ENCODE measurements at places on chromosomes 5 and 9. TPM values are rescaled to one million over a fixed set of nuclear protein-coding genes. Genes with fewer than 3 reads are reported as not detected.

The CARTPT gene
- total RNA-seq, result not detected

DNA sequence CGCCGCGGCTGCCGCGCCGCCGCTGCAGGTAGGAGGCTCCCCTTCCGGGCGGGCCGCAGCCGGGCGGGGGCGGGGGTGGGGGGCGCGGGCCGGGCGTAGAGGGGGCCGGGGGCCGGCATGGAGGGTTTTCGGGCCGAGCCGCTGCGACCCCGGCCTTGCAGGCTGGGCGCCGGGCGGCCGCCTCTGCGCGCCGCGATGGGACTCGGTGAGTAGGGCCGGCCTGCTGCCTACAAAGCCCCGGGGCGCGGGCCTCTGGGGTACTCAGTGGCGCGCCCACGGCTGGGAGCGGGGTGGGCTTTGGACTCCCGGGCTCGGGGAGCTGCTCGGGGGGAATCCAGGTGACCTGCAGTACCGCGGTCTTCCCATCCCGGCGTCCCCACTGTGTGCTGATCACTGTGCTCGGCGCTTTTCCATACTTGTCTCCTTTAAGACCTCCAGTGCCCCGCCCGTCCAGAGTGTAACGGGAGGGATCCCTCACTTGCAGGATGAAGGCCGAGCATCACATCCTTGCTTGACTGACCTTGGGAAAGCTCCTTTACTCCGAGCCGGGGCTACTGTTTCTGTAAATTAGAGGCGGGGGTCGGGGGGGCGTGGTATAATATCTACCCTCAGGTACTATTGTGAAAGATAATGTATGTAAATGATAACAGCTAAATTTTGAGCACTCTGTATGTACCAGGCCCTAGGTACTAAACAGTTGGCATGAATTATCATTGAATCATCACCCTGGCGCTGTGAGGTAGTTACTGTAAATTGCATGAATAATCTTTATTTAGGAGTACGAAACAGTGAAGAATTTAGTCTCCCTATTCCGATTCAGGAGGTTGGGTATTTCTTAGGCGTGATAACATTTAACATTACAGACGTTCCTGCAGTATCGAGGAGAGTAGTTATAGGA lies 672 bp downstream of the MSANTD3 start:
- no peaks in the 10 kb centered on the region for H3K27me3 ChIP-seq
- no peaks in the 10 kb centered on the region for H3K36me3 ChIP-seq
- peak overlapping the region; percentile 58 for H3K27ac ChIP-seq
- peak overlapping the region; percentile 48 for H3K4me3 ChIP-seq
- peak; percentile 81 for DNase-seq
- peaks cover 17% of the 10 kb centered on the region for H3K4me1 ChIP-seq

DNA sequence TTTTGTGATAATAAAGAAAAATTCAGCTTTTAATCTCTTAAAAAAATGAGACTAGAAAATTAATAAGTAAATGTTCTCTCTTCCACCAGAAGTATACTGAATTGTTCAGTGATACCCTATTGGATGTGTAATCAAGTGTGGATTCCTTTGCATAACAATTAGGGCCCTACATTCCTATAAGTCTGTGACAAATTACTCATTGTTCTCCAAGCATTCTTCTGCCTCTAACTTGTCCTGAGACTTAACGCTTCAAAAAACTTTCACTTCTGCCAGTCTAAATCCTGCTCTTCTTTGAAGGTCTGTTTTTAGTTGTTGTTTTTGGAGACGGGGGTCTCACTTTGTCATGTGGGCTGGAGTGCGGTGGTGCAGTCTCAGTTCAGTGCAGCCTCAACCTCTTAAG lies 9.2 kb upstream of the DDX46 start:
- no peaks in the 10 kb centered on the region for H3K27me3 ChIP-seq
- no peak overlapping the region for H3K4me3 ChIP-seq
- no peaks in the 10 kb centered on the region for H3K36me3 ChIP-seq
- no peak for DNase-seq

DNA sequence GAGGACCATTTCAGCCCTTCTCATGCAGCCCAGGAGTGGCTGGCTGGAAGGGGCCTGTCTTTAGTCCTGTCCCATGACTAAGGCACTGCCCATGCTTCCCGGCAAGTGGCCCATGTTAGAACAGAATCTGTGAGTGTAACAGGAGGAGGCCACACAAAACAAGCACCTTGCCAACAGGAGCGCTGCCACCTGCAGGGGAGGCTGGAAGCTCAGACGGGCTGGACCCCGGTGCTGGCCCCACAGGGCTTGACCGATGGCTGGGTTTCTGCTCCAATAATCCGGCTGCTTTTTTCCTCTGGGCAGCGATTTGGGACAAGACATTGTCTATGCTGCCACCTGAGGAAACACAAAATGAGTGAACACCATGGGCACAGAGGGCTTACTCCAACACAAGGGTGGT lies 28.4 kb downstream of the ANKS6 start:
- no peaks in the 10 kb centered on the region for H3K27me3 ChIP-seq
- DNase-seq, result no peak
- H3K27ac ChIP-seq, result no peak overlapping the region
- H3K36me3 ChIP-seq, result no peaks in the 10 kb centered on the region

The RALGPS1 gene
- 9.5 TPM for total RNA-seq

DNA sequence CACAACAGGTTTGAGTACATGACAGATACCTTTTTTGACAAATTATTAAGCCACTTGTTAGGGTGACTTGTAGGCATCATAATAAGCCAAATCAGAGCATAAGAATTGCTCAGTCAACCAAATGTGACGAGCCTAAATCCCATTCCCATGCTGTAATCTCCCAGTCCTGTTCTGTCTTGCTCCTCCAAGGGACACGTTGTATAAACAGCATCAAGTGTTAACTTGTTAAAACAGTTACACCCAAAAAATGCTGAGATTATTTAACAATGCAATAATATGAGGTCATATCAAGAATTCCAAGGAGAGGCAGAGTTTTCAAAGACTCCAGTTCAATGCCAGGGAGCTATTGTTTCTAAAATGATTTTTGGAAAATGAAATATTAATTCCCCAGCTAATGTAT lies 76.2 kb downstream of the SH3TC2 start:
- H3K27ac ChIP-seq, result no peak overlapping the region
- H3K27me3 ChIP-seq, result no peaks in the 10 kb centered on the region
- H3K36me3 ChIP-seq, result no peaks in the 10 kb centered on the region
- H3K4me3 ChIP-seq, result no peak overlapping the region
- H3K4me1 ChIP-seq, result no peaks in the 10 kb centered on the region
- DNase-seq, result no peak

- peak; percentile 13 for DNase-seq
- no peak overlapping the region for H3K27ac ChIP-seq
- no peaks in the 10 kb centered on the region for H3K27me3 ChIP-seq
- peaks cover 3% of the 10 kb centered on the region for H3K36me3 ChIP-seq
Measured at GRCh38 chr5:134549714-134550113, 24.2 kb downstream of the JADE2 start.

DNA sequence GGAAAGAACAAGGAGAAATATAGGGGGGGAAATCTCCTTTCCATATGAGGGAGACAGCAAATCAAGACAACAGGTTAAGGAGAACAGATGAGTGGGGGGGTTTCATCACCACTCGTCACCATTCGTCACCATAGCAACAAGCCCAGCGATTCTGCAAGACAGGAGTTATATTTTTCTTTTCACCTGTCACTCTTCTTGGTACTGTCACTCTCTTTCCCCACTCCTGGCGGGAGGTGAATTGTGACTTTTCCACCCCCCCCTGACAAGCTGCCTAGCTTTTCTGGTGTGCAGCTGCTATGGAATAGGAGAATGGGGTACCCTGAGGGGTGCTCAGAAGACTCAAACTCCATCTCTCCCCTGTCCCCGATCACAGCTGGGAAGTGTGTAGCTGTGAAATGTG lies 239.9 kb downstream of the FAM114A2 start:
- no peak for DNase-seq
- no peaks in the 10 kb centered on the region for H3K27me3 ChIP-seq
- no peak overlapping the region for H3K4me3 ChIP-seq
- H3K4me1 ChIP-seq, result no peaks in the 10 kb centered on the region
- no peak overlapping the region for H3K27ac ChIP-seq

DNA sequence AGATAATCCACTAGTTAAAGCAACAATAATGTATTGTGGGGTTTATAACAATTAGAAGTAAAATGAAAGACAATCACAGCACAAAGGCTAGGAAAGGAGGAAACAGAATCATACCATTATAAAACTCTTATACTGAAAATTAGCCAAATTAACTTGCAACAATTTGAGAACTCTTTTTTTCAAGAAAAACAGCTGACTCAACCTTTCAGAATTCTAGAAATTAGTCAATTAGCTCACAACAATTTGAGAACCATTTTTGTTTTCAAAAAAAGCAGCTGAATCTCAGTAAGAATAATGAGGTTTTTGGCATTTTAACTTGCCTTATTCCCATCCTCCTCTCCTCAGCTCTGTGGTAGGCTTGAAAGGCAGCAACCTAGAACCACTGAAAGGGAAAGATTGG lies 269.9 kb downstream of the NPR3 start:
- H3K4me3 ChIP-seq, result no peak overlapping the region
- H3K27ac ChIP-seq, result no peak overlapping the region
- H3K36me3 ChIP-seq, result no peaks in the 10 kb centered on the region
- no peaks in the 10 kb centered on the region for H3K27me3 ChIP-seq
- no peaks in the 10 kb centered on the region for H3K4me1 ChIP-seq

DNA sequence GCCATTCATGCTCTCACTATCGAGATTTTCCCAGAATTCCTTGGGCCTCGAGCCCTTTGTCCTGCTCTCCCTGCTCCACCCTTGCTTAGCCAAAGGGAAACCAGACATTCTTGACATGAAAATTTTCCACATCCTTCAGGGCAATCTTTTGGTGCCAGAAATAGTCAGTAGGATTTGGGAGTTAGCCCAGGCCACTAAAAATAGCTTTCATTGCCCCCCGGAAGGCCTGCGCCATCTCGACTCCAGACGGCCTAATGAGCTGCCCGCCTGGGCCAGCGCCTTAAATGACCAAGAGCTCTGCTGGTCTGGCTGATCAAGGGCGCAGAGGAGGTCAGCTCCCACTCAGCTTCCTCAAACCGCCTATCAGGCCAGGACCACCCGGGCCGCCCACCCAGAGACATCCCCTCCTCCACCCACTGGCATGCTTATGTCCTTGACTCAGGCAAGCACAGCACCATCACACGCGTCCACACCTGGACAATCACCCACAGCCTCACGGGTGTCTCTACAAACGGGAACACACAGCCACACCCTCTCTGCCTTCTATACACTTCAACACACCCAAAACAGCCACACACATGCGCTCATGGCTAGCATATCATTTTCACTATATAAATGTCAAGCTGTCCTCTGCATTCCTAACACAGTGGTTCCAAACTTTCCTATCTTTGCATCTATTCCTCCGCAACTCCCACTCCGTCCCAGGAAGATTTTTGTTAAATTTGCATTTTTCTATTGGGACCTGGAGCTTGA lies 20.9 kb downstream of the DUSP1 start:
- no peaks in the 10 kb centered on the region for H3K4me1 ChIP-seq
- H3K27ac ChIP-seq, result no peak overlapping the region
- DNase-seq, result no peak
- H3K4me3 ChIP-seq, result no peak overlapping the region
- no peaks in the 10 kb centered on the region for H3K36me3 ChIP-seq

GRCh38 chr5:145697251-145697990 lies 137.7 kb downstream of the PRELID2 start:
- H3K4me1 ChIP-seq, result no peaks in the 10 kb centered on the region
- H3K27me3 ChIP-seq, result no peaks in the 10 kb centered on the region
- H3K4me3 ChIP-seq, result no peak overlapping the region
- no peak overlapping the region for H3K27ac ChIP-seq
- H3K36me3 ChIP-seq, result no peaks in the 10 kb centered on the region

- H3K4me3 ChIP-seq, result no peak overlapping the region
- no peaks in the 10 kb centered on the region for H3K4me1 ChIP-seq
- DNase-seq, result no peak
- H3K27ac ChIP-seq, result no peak overlapping the region
- no peaks in the 10 kb centered on the region for H3K27me3 ChIP-seq
Measured at GRCh38 chr9:91783876-91784672, 166.0 kb downstream of the ROR2 start.

GRCh38 chr5:74993743-74994142 lies 58.6 kb downstream of the GCNT4 start:
- no peaks in the 10 kb centered on the region for H3K36me3 ChIP-seq
- H3K4me1 ChIP-seq, result peaks cover 7% of the 10 kb centered on the region
- H3K27ac ChIP-seq, result no peak overlapping the region
- no peak for DNase-seq
- no peak overlapping the region for H3K4me3 ChIP-seq

The PHYHD1 gene
- total RNA-seq, result 30.3 TPM

GRCh38 chr5:23655674-23656073 lies 148.3 kb downstream of the PRDM9 start:
- H3K27ac ChIP-seq, result no peak overlapping the region
- DNase-seq, result no peak
- H3K27me3 ChIP-seq, result peaks cover 3% of the 10 kb centered on the region
- H3K36me3 ChIP-seq, result no peaks in the 10 kb centered on the region
- H3K4me3 ChIP-seq, result no peak overlapping the region
- no peaks in the 10 kb centered on the region for H3K4me1 ChIP-seq

The TRIM23 gene
- total RNA-seq, result 4.9 TPM

- H3K27ac ChIP-seq, result no peak overlapping the region
- H3K4me3 ChIP-seq, result no peak overlapping the region
- H3K4me1 ChIP-seq, result peaks cover 5% of the 10 kb centered on the region
- peaks cover 4% of the 10 kb centered on the region for H3K36me3 ChIP-seq
- DNase-seq, result no peak
Measured at GRCh38 chr5:16869821-16870796, 66.0 kb downstream of the MYO10 start.

GRCh38 chr9:123250504-123250903 lies 17.9 kb downstream of the STRBP start:
- H3K4me3 ChIP-seq, result no peak overlapping the region
- H3K27ac ChIP-seq, result no peak overlapping the region
- H3K36me3 ChIP-seq, result no peaks in the 10 kb centered on the region
- peaks cover 14% of the 10 kb centered on the region for H3K4me1 ChIP-seq
- H3K27me3 ChIP-seq, result no peaks in the 10 kb centered on the region

GRCh38 chr5:148387325-148387724 lies 3.6 kb downstream of the FBXO38 start:
- H3K4me3 ChIP-seq, result no peak overlapping the region
- no peaks in the 10 kb centered on the region for H3K27me3 ChIP-seq
- H3K27ac ChIP-seq, result no peak overlapping the region

DNA sequence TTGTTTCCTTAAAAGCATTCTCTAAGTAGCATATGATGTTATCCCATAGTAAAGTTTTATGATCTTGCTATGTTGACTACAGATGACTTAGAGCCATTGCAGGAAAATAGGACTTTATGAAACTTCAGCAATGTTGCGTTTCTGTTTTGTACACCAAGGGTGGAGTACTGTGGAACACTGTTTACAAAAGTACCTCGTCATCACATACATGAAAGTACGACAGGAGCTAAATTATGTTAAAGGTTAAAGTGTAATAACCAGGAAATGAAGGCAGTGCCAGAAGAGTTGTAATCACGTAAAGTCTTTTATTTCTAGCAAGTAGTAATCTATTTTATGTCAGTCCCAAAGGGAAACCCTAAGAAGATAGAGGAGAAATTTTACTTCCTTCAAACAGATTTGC lies 50.9 kb downstream of the C9orf85 start:
- H3K4me1 ChIP-seq, result no peaks in the 10 kb centered on the region
- no peaks in the 10 kb centered on the region for H3K27me3 ChIP-seq
- no peaks in the 10 kb centered on the region for H3K36me3 ChIP-seq
- DNase-seq, result no peak
- no peak overlapping the region for H3K4me3 ChIP-seq

The C1QTNF2 gene
- not detected for total RNA-seq

- no peaks in the 10 kb centered on the region for H3K36me3 ChIP-seq
- no peaks in the 10 kb centered on the region for H3K27me3 ChIP-seq
- peaks cover 4% of the 10 kb centered on the region for H3K4me1 ChIP-seq
- no peak overlapping the region for H3K4me3 ChIP-seq
- peak overlapping the region; percentile 44 for H3K27ac ChIP-seq
Measured at GRCh38 chr5:172878933-172879752, 45.1 kb downstream of the ERGIC1 start.
